ENCODE measurements at places on chromosomes 6 and 20.

- DNase-seq = no peak
Observed at GRCh38 chr20:15618912-15619311, 954.3 kb downstream of the KIF16B start.

- DNase-seq = no peak
Observed at GRCh38 chr20:35274172-35275092, 3.5 kb downstream of the MMP24OS start.

GRCh38 chr6:121647905-121648304, 212.5 kb downstream of the GJA1 start:
- DNase-seq = no peak

DNA sequence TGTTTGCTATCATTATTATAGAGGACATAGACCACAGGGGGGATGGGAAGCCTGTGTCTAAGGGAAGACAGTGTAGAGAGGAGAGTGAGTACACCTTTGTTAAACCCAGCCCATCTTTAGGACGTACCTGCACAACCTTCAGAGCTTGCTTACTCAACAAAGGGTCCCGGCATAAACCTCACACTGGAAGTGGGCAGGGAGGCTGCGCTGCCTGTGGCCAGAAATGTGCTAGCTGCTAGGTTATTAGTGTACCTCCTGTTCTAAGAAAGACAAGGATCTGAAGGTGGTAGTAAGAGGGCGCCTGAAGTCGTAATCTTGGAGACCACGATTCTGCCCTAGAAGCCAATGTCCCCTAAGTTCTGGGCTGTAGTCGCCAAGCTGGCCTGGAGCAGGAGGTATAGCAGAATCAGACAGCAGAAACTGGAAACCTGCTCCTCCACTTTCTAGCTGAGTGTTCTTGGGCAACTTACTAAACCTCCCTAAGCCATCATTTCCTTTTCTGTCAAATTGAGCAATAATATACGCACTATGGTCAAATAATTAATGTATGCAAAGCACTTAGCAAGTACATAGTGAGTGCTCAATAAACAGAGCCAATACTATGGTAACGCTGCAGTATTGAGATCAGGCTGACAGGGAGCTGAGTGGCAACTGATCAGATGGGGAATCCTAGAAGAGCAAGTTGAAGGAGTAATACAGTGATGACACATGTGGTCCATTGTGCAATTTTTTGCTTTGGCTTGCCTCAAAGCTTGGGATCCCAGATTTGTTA, 16.8 kb upstream of the AKIRIN2 start:
- no peak for DNase-seq

Measured in NAMALWA (cell line).